Stimulated activated CD4-positive, alpha-beta T cell treated with anti-CD3 and anti-CD28 coated beads, Interleukin-15, amount 100 ng/mL, for 48 hours (primary cell): ENCODE measurements at places on chromosomes 1 and 21.

DNA sequence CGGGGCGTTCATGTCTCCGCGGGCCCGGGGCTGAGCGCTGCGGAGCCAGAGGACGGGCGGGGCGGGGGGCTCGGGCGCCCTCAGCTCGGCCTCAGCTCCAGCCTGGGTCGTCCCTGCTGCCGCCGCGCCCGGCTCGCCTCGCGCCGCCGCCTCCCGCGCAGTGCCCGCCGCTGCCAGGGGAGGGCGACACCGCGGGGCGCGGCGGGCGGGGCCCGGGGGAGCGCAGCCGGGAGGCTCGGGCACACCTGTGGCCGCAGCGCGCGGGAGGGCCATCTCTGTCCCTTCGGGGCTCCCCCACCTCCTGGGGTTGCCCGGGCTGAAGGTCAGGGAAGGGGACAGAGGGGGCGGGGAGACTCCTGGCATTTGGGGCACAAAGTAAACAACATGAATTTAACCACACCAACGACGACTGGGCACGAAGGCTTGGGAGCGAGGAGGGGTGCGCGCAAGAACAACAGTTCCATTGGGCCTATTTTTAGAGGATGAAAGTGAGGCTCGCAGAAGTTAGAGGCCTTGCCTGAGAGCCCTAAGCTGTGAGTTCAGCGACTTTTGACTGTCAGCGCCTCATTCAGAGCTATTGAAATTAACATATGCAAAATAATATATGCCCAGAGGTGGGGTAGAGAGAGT, at the start of gene FAM131C:
Gene FAM131C (minus strand): TSS at position 162 of the 630 bp plus-strand sequence. CDS start 209 bp downstream, outside the sequence.
- DNase-seq = no peak

- no peak for DNase-seq
These were observed 54.7 kb downstream of the NTPCR start for GRCh38 chr1:233005156-233005555.

DNA sequence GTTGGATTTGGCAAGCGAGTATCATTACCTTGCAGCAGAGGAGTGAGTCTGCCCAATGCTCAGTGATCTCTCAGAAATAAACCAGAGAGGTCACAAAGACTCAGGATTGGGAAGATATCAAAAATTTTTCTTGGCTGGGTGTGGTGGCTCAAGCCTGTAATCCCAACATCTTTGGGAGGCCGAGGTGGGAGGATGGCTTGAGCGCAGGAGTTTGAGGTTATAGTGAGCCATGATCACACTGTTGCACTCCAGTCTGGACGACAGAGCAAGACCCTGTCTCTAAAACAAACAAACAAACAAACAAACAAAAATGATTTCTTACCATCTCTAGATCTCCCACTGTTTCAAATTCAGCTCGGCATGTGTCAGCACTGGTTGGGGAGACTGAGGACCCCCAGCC, 13.3 kb upstream of the BECN2 start:
- DNase-seq = no peak

DNA sequence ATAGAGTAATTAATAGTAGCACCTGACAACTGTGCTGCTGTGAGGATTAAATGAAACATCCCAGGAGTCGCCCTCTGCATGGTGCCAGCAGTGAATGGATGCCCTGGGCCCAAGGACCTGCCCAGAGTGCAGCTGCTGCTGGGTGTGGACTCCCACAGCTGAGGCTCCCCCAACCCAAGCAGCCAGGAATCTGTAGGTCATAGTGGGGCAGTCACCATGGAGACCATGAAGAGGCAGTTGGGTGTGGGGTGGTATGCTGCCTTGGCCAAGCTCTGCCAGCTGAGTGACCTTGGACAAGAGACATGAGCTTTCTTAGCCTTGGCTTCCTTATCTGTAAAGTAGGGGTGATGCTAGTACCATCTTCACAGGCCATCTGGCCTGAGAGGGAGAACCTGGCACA, 9.4 kb downstream of the OLIG2 start:
- DNase-seq = no peak

- DNase-seq = no peak
These were observed 18.1 kb downstream of the KCND3 start for GRCh38 chr1:111971396-111971795.

GRCh38 chr1:2148691-2149090, 45.9 kb downstream of the FAAP20 start:
- DNase-seq = no peak

GRCh38 chr1:172476218-172476811, 32.4 kb upstream of the PIGC start:
- no peak for DNase-seq

- DNase-seq = no peak
These were observed 38.3 kb downstream of the CAMSAP2 start for GRCh38 chr1:200776949-200777348.

GRCh38 chr1:46554597-46555381, 3.3 kb upstream of the KNCN start:
- no peak for DNase-seq

GRCh38 chr1:98044766-98045165, 123.9 kb upstream of the DPYD start:
- DNase-seq = no peak

DNA sequence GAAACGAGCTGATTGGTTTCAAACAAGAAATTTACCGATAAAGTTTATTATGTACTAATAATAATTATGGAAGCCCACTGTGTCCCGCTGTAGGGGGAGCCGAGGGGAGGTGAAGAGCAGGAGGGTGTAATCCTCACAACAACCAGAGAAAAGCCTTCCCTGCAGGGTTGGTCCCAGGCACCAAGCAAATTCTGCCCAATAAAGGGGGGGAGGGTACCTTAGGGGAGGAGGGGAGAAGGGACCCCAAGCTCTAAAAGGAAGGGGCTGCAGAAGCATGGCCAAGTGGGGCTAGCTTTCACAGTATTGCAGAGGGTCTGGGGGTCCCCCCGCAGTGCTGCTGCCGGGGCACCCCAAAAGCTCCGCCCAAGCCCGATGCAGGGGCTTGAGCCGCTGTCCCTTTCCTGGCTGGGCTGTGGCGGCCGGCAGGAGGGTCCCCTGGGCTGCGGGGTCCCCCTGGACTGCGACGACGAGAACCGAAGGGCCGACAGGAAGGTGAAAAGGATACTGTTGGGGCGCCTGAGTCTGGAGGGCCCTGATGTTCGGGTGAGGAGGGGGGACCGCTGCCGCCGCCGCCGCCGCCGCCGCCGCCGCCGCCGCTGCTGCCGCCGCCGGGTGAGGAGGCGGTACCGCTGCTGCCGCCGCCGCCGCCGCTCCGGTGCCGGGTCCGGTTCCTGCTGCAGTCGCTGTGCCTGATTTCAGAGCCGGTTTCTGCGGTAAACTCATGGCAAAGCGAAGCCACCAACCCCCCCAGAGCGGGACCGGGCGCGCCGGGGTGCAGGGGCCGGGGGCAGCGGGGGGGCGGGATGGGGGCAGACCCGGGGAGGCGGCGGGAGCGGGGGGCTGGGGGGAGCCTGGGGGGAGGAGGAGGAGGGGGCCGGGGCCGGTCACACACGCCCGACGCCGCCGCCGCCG, 771 bp downstream of the EIF4G3 start:
- no peak for DNase-seq
